ENCODE measurements at places on chromosomes 7 and 10.

- DNase-seq = no peak
These were observed 60.0 kb downstream of the MCMBP start for GRCh38 chr10:119812684-119813083.

DNA sequence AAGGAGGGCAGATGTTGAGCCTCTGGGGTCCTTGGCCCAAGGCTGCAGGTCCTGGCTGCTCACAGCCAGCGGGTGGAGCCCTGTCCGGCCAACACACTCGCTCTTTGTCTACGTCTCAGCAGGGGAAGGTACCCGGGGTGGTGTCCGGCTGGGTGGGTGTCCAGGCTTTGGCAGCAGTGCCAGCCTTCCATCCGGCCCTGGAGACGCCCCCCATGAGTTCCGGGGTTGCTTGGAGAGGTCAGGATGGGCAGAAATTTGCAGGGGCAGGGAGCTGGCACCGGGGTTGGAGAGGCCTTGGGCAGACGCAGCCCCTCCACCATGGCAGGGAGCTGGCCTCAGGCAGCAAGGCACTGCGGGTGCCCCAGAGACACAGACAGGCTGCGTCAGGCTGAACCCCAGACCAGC, 42.2 kb upstream of the ELN start:
- DNase-seq = no peak

GRCh38 chr7:91434836-91435235, 170.6 kb downstream of the FZD1 start:
- DNase-seq = no peak

- DNase-seq = no peak
These were observed 5.5 kb upstream of the GNAT3 start for GRCh38 chr7:80517282-80517747.

- no peak for DNase-seq
These were observed 22.6 kb upstream of the SIRT1 start for GRCh38 chr10:67861750-67862432.

DNA sequence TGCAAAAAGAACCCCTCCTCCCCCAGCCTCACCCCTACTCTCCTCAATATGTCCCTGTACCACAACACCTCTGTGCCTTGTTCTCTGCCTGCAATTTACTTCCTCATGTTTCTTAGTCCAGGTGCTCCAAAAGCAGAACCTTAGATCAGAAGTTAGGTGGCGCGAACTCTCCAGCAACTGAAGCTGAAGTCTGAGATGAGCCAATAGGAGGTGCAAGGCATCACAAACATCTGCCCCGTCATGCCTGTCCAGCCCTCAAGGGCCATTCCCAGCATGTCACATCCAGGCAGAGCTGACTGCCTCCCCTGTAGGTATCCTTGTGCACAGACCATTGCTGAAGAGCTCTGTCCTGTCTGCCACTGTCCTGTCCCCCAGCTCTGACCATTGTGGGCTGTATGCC, 508.8 kb downstream of the GRID1 start:
- no peak for DNase-seq

DNA sequence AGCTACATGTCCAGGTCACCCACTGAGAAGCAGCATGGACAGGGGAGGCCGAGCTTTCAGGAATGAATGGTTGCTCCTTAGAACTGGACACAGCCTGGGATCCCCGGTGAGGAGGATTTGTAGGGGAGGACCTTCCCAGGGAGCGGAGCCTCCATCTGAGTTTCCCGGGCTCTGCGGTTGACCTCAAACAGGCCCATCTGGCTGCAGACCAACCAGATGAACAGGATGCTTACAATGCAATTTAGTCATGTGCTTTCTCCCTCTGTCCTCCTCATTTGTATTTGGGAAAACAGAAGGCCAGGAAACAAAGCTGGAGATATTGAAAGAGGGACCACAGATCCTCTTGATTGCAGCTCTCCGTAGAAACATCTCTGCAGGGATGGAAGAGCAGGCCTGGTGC, 104.8 kb downstream of the EMX2 start:
- DNase-seq = no peak

GRCh38 chr7:50812841-50813475, 30.3 kb upstream of the GRB10 start:
- DNase-seq = no peak

DNA sequence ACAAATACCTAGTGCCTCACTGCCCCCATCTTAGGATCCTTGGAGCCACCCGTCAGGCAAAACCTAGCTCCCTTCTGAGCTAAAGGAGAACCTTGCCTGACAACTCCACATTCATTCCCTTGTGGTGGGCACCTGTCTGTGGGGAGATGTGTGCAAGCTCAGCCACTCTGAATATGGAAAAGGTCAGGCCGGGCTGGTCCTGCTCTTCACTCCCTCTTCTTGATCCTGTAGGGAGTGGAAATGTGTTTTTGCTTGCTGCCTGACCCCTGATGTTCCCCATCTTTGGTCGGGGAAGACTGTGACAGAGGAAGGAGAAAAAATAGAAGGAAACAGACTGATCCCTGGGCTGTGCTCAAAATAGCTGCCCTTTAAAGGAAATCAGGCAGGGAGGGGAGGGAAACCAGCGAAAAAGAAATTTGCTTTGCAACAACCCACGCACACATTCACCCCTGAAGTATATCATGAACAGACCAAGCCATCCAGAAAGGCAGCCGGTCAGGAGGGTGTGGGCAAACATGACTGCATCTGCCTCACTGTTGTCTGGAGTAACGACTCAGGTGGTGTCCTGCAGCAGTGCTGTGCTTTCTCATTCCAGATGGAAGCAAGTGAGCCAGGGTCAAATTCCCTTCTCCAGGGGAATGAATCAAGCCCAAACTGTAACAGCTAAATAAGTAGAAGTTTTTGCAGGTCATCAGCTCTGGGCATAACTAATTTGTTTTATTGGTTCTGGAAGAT, 74.0 kb downstream of the SCRN1 start:
- no peak for DNase-seq

GRCh38 chr7:158603773-158604755, 16.4 kb upstream of the PTPRN2 start:
- no peak for DNase-seq

DNA sequence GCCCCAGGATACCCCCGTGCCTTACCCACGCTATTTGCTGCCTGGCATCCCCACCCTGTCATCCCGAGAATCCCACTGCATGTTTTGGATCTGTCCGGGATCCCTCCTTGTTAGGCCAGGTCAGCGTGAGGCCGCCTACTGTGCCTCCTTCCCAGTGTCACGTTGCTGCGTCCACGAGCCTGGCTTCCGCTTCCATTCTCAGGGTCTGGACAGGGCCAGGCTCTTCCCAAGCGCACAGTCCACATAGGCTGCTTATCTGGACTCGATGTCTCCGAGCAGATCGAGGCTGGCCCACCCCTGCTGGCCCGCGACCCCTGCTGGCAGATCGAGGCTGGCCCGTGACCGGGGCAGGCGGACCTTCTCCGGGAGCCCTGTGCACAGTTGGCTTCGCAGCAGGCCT, 27.1 kb downstream of the FOXK1 start:
- DNase-seq = no peak
